ENCODE measurements at places on chromosomes 5 and 9.

DNA sequence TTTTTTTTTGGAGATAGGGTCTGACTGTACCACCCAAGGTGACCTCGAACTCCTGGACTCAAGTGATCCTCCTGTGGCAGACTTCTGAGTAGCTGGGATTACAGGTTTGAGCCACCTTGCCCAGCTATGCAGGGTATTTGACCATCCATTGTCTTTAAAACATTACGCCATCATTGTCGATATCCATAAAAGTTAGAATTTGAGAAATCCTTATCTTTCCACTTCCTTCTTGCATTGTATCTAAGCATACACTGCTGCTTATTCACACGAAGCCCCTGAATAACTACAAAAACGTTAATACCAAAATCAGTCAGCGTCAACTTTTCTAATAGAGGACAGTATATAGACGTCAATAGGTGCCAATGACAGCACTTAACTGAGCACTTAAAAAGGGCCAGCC lies 5.4 kb upstream of the OTULINL start:
- no peak for DNase-seq

- DNase-seq = no peak
Observed at GRCh38 chr5:179863449-179864085, 5.0 kb upstream of the MRNIP start.

GRCh38 chr9:15543047-15543813 lies 9.6 kb upstream of the CCDC171 start:
- DNase-seq = no peak

- no peak for DNase-seq
Observed at GRCh38 chr9:84990416-84990815, 320.9 kb downstream of the NTRK2 start.

DNA sequence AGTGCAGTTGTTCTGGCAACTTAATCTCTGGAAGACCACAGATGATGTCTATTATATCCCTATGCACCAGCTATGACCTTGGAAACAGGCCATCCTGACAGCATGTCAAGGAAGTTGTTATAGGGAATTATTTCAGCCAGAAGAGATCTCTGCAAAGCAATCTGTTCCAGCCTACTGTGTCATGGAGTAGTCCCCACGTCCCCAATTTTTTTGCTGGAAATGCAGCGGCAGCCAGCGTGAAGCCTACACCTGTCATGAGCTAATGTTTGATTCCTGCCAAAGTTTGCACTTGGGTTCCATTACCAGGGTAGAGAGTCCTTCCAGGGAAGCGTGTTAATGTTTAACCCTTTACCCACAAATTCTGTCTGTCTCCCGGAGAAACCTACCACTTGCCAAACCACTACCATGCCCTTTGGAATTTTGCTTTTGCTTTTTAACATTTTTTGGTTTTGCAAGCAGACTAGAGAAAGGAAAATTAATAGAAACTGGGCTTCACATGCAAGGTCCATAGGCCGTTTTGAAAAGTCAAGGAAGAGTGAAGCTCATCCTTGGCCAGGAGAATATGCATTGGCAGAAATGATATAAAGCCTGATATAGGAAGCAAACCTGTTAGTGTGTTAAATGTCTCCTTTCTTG lies 174.9 kb upstream of the SPRY4 start:
- DNase-seq = no peak

DNA sequence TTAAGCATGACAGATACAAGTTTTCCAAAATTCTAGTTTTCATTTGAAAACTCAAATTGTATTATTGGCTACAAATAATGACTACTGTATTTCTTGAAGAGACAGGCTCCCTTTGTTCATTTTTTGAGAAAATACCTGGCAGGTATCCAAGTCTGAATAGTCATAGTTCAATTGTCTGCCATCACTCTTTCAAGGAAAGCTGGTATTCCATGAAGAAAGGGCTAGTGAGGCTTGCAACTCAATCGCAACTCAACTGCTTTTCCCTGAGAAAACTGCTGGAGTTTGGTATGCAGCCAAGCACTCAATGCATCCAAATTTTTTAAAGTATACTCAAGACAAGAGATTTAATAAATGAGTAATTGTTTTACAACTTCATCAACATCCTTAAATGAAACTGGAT lies 61.4 kb upstream of the TRIO start:
- DNase-seq = no peak

- no peak for DNase-seq
Observed at GRCh38 chr5:96228408-96228807, 204.6 kb downstream of the PCSK1 start.

DNA sequence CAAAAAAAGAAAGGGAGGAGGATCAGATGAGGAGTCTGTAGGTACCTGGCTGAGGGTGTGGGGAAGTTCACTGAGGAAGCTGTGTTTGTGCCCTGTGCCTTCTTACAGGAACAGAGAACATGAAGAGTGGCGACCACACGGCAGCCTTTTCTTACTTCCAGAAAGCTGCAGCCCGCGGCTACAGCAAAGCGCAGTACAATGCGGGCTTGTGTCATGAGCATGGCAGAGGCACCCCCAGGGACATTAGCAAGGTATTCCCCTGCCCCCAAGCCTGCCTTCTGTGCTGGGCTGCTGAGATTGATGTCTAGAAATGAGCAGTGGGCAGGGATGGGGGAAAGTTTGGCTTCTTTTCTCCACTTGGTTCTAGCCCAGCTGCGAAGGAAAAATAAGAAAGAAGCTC lies 9.5 kb downstream of the DELE1 start:
- no peak for DNase-seq

GRCh38 chr5:150486402-150487198 lies 21.3 kb upstream of the NDST1 start:
- DNase-seq = no peak
